T-helper 1 cell (primary cell): ENCODE measurements at places on chromosomes 1 and 21.
A peak's percentile ranks its signal among the peaks of the same experiment; 100 is the strongest.

DNA sequence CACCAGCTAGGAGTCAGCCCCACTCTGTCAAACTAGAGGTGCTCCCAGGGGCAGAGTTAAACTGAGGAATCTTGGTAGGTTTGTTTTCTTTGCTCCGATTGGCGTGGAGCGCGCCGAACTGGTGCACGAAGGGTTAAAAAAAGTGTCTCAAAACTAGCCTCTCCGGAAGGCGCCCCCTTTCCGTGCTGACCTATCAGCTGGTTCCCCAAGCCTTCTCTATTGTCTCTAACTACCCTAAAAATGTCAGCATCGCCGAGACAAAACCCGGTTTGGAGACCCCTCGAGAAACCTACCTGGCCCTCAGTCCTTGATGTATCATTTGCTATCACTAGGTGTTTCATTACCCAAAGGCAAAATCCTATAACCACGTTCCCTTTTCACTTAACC is 2.2 kb downstream of the TGFB2 start:
- no peak for DNase-seq

- no peak for DNase-seq
Measured at GRCh38 chr1:29532285-29532684, 296.0 kb downstream of the PTPRU start.

GRCh38 chr1:205947024-205947423 is 3.8 kb upstream of the SLC26A9 start:
- no peak for DNase-seq

GRCh38 chr1:212432661-212433576 is at the start of gene NENF:
NENF (plus strand) TSS chr1:212432920; CDS start chr1:212432944, 24 bp downstream.
- DNase-seq = peak; percentile 78

DNA sequence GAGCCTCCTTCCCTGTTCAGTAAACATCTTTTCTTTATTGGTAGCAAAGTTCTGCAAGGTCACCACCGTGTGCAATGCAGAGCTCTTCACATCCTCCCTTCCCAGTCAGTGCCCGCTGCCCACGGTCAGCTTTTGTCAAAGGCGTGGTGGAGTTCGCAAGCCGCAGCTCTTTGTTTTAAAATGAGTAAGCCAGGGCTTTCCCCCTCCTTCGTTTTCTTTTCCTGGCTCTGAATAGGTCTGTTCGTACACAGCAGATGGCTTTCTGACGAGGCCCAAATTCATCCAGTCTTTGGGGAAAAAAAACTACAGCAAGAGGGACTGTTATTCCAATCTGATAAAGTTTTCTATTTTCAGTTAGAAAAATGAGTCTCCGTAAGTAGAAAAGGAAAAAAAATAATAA is 153.2 kb downstream of the LRIG2 start:
- DNase-seq = no peak

GRCh38 chr1:235017191-235017590 is 111.4 kb downstream of the TOMM20 start:
- no peak for DNase-seq

GRCh38 chr1:90721210-90722194 is 4.4 kb upstream of the BARHL2 start:
- DNase-seq = no peak

DNA sequence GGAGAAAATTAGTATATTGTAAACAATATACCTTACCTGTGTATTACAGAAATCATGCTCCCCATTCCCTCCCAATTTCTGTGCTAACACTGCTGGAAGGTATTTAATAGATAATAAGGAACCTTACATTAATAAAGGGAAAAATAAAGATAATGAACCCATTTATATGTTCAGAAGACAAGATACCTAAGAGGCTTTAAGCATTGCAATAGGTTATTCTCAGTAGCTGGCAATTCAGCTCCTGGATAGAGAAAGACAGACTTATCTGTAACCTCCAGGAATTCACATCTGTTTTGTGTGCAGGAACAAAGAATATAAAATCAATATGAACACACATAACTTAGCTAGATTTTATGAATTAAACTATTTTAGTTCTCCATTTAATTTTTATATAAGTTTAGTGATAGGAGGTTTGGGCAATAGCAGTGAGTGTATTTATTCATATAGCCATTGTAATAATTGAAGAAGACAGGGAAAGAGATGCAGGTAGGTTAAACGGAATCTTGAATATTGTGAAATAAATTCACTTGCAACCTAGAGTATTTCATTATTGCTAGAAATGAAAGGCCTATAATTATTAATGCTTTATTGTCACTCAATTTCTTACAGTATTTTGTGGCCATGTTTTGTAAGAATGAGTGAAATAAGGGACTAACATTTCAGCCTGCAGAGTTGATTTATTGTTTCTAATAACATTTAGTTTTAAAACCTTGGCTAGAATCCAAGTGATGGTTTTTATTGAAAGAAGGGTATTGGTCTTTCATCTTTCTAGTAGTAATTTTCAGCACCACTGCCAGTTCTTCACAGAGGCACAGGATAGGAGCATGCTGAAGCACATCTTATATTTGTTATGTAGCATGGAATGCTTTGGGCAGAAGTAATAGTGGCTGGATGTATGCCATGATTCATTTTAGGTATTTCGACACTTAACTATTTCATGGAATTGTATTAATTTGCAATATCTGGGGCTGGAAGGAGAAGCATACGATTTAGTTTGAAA is 1.5 kb downstream of the XPR1 start:
- no peak for DNase-seq

DNA sequence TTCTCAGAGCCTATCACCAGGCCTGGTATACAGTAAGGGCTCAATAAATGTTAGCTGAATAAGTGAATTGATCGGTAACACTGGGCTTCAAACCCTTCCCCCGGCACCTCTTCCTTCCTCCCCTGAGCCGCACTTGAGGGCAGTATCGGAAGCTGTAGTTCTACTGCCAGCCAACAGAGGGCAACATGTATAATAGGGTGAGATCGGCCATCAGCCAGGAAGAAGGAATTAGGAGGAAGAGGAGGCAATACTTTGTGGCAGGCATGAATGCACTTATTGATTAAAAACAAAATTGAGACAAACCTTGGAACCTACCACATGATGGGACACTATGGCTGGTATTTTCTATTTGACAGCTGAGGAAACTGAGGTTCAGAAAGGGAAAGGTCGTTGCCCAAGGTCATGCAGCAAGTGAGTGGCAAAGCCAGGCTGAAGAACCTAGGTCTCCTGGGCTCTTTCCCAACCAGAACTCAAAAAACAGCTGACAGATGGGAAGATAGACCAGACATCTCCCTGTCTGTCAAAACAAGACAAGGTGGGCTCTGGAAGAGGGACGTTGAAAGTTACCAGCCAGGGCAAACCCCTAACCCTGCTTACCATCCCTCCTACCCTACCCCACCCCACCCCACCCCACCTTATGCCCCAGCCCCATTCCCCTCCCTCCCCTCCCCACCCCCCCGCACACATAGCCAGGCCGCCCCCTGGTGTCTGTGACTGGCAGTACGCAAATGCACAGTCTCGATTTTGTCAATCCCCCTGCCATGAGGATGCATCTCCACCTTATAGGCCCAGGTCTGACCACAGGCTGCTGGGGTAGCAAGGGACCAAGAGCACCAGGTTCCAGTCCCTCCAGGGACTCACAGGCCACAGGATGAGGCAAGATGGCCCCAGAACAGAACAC is 107.3 kb upstream of the RUNX3 start:
- DNase-seq = no peak

DNA sequence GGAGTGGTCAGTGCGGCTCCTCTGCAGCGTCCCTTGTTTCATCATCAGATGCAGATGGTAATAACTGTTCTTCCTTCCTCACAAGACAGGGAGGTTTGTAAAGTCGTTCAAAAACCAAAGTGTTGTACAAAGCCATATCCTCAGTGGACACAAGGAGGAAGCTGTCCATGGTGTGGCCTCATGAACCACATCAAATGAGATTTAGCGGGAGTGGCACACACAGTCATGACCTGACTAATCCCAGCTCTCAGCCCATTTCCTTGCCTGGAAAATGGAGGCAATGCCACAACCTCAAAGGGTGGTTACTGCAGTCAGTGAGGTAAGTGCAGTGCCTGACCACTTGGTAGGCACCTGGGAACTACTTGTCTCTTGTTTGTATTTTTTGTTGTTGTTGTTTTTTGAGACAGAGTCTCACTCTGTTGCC is 13.4 kb downstream of the ENTREP3 start:
- no peak for DNase-seq

DNA sequence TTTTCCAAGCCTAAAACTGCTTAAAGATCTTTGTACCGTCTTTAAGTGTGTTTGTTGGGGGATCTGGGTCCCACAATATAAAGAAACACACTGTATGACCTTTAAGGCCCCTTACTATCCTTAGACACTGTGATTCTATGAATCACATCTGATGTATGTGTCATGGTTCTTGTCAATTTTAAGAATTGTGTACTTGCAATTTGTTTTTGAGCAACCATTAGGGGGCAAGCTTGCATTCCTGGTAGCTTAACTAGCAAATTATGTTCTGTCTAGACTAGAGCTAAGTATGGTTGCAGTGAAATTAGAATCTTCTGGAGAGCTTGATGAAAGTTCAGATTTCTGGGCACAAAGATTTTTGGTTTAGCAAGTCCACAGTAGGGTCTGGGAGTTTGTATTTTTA is 219.5 kb downstream of the TPR start:
- no peak for DNase-seq

DNA sequence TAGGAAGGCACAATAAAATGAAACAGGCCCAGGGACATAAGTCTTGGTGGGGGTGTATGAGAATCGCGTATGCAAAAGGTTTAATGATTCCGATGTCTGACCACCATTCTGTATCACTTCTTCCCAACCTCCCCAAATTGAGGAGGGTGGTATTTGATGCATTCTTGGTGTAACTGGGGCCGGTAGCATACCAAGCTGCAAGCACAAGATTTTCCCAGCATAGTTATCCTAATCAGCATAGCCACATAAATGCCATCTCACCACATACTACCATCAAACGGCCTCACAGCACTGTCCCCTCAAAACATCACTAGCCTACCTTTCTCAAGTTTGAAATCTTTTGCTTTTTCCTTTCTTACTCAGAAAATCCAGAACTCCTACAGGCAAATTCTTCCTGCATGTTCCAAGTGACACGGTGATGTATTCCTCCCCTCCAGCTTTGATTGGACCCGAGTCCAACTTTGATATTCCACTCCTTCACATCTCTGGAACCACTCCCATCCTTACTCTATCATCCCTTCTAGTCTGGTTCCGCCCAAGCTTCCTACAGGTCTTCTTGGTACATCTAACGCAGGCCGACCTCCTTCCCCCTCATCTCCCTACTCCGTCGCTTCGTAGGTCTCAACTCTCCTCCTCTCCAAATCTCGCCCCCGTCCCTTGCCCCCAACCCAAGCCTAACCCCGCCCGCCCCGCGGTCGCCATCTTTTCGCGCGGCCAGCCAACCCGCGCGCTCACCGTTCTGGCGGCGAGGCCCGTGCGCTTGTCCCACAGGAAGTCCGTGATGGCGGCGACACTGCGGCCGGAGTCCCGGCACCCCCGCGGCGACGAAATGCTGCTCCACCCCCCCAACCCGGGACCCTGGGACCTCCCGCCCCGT is 600 bp downstream of the CLK2 start:
- DNase-seq = no peak

- DNase-seq = no peak
Measured at GRCh38 chr1:21786640-21787039, 3.7 kb upstream of the USP48 start.

GRCh38 chr1:20278692-20279130 is 12.0 kb upstream of the VWA5B1 start:
- DNase-seq = no peak

GRCh38 chr1:93616996-93617669 is 64.5 kb downstream of the BCAR3 start:
- DNase-seq = no peak

GRCh38 chr21:35243171-35243570 is 194.1 kb upstream of the RUNX1 start:
- DNase-seq = no peak

DNA sequence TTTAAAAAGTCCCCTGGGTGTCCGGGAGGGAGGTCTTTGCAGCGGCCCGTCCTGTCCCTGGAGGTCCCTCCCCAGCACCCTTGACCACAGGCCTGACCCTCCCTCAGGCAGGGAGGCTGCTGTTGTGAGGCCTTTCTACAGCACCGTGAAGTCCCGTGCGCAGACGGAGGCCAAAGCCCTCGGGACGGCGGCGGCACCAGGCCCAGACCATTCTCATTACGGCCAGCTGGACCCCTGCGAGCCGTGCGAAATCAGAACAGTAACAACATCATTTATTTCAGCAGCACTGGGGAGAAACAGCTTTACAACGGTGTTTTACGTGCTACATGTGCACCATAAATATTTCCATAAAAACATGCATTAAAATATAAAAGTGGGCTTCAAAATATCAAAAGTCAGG is 101.4 kb upstream of the ACTRT2 start:
- no peak for DNase-seq

DNA sequence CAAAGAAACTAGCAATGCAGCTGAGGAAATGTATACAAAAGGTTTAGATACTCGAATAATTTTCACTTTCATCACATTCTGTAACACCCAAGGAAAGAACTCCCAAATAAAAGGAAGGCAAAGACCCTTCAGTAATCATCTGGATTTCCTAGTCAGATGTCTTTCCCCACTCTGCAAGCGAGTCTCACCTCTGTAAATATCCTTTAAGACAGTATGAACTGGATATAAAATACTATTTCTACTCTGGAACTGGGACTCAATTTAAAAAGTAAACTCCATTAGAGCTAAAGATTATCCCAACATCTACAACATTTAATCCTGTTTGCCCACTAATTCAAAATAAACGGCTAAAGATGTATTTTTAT is 27.0 kb downstream of the C2CD2 start:
- no peak for DNase-seq

DNA sequence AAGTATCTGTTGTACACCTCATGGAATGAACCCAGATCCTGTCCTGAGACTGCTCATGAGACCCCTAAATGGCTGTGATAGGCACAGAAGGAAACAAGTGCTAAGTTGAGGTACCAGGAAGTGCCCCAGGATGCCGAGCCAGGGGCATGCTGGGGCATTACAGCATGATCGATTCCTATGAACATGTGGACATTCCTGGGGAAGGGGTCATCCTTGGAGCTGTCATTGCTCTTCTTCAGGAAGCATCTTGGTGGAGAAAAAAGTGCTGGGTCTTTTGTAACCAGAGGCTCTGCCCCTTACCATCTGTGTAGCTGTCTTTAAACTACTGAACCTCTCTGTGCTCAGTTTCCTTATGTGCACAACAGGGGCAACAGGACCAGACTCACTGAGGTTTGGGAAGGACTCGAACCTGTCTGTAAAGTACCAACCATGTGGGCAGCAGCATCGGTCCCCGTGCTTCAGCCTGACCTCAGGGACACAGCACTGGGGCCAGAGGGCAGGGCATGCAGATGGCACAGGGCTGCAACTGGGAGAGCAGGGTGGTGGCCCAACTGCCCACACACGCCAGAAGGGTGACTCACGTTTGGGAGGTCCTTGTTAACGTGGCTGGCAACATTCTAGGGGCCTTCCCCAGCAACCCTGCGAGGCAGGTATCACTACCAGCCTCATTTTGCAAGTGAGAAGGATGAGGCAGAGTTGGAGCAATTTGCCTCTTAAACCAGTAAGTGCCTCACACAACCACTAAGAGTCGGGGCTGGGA is 142.3 kb upstream of the EDN2 start:
- DNase-seq = no peak
